Activated naive CD8-positive, alpha-beta T cell treated with anti-CD3 and anti-CD28 coated beads, Interleukin-2, amount 50 U/mL, for 24 hours (primary cell): ENCODE measurements at places on chromosomes 1 and 21.

DNA sequence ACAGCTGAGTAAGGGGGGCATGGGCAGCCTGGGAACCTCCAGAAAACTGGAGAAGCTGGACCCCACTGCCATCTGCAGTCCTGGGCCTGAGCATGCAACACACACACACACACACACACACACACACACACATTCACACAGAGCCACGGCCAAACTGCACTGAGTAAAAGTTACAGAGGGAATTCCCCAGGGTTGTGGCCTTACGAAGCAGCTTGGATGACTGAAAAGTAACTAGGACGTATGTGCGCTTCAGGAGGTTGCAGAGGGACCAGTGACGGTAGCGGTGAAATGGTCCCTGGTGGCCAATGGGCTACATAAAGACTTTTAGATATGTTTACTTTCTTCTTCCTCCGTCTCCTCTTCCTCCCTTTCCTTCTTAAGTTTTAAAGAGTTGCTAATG is 232.5 kb upstream of the TMEM51 start:
- DNase-seq = no peak

GRCh38 chr21:30340714-30341573 is 3.5 kb upstream of the KRTAP27-1 start:
- DNase-seq = peak; percentile 29

GRCh38 chr1:152189657-152190442 is 30.8 kb upstream of the RPTN start:
- peak; percentile 73 for DNase-seq

DNA sequence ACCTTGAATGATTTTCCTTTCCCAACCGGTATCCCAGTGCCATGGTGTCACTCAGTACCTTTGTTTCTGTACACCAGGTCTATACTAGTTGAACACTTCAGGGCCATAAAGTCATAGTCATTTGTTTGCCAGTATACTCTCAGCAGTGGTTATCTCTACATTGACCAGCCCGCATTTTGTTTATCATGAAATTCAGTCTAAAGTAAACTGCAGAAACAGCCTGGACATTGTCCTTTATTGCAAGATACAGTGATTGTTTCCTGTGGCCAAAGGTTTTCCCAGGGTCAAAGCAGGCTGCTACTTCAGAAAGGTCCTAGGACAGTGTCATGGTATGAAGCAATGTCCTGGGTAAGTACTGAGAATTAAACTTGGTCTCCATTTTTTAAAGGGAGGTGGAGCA is 407.4 kb downstream of the RWDD3 start:
- no peak for DNase-seq

DNA sequence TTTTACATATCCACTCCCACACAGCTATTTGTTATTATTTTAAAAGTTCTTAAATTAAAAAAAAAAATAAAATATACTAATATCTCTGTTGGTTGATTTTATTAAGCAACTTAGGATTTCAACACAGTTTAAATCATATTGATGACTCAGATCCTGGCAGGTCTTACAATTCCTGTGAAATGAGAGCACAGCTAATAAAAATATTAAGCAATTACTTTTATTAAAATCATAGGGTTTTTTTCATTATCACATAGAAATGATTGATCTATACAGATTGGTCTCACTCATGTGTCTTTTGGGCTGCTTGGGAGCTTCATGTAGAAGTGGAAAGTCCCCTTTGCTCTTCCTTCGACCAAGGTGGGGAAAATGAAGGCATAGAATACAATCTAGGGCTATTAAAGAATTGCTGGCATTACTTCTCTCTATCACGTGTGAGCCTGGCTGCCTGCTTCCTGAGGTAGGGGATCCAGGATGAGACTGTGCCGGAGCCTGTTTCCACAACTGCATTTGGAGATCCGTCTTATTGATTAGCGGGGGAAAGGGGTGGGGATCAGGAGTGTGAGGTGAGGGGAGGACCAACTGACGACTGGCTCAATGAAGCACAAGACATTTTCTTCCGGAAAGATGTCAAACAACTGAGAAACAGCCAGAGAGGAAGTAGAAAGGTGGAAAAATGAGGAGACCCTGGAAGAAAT is 858.0 kb downstream of the USP25 start:
- DNase-seq = no peak

GRCh38 chr1:154726443-154726842 is 118.5 kb upstream of the ADAR start:
- DNase-seq = no peak
